ENCODE measurements at places on chromosomes 16 and 17.

GRCh38 chr16:89922884-89923639, at the start of gene TUBB3:
TSS of gene TUBB3 (plus strand) at chr16:89923342. CDS start at chr16:89923402, 60 bp downstream.
- H3K27me3 ChIP-seq, result peaks cover 49% of the 10 kb centered on the region
- no peak within 1 kb of the TSS for H3K27ac ChIP-seq
- H3K36me3 ChIP-seq, result no peaks in the 10 kb centered on the region

DNA sequence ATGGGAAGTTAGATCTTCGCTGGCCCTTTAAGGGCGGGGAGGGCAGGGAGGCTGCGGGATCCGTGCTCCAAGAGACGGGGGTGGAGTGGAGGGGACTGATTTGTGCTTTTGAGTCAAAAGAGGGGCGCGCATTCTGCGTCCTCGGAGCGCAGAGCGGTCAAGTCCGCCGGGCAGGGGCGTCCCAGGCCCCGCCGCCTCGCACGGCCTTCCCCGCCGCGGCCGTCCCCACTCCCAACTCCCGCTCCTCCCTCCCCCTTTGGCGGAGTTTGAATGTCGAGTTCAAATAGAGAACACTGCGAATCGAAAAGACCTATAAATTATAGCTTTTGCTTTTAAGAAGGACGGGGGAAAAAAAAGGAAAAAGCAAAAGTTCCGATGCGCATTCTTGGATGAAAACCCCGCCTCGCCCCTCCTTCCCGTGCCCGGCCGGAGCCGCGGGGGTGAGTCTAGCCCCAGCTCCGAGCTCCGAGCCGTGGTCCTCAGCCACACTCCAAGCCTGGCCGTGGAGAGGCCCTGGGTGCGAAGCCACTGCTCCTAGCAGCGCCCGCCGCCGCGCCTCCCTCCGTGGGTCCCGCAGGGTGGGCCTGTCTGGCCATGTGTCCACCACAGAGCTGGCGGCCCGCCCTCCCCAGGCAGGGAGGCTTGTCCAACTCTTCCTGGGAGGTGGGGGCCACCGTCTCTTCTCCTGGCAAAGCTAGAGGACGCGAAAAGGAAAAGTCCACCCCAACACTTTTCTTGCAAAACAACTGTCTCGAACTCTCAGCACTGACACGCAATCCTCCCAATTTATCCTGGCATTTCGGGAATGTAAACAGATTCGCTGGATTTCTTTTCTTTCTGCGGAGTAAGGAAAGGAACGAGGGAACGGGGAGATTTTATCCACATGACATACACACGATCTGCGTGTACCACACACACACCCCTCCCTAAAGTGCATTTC, 3.6 kb downstream of the CBX8 start:
- H3K27ac ChIP-seq, result no peak overlapping the region
- no peak overlapping the region for H3K4me3 ChIP-seq
- peaks cover 14% of the 10 kb centered on the region for H3K4me1 ChIP-seq
- peaks cover 35% of the 10 kb centered on the region for H3K27me3 ChIP-seq

DNA sequence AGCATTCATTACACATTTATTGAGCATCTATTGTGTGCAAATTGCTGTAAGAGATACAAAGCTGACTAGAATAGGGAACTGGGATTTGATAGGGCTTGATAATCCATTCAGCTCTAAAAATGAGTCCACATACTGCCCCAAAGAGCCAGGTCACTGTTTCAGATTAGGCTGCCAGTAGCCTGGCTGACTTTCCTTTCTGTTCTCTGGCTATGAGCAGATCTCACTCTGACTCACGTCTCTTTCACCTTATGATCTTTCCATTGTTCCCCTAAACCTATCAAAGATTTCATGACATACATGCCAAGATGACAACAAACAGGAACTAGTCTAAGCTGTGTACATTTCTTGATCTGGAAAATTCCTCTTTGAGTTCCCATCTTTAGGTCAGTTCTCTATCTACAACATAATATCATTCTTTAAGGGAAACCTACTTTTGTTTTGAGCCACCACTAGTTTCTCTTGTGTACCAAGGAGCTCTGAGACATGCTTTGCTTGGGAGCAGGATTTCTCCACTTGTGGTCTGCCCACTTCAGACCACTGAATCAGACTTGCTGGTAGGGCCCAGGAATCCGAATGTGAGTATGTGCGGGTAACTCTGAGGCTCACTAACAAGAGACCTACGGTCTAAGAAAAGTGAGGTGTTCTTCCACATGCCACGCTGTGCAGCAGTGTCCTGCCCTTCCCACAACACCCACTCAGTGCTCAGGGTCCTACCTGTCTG, 40.9 kb upstream of the ICAM2 start:
- peak; percentile 40 for DNase-seq
- H3K4me3 ChIP-seq, result no peak overlapping the region
- peaks cover 45% of the 10 kb centered on the region for H3K36me3 ChIP-seq
- peaks cover 65% of the 10 kb centered on the region for H3K4me1 ChIP-seq
- no peaks in the 10 kb centered on the region for H3K27me3 ChIP-seq
- H3K27ac ChIP-seq, result peak overlapping the region; percentile 77

DNA sequence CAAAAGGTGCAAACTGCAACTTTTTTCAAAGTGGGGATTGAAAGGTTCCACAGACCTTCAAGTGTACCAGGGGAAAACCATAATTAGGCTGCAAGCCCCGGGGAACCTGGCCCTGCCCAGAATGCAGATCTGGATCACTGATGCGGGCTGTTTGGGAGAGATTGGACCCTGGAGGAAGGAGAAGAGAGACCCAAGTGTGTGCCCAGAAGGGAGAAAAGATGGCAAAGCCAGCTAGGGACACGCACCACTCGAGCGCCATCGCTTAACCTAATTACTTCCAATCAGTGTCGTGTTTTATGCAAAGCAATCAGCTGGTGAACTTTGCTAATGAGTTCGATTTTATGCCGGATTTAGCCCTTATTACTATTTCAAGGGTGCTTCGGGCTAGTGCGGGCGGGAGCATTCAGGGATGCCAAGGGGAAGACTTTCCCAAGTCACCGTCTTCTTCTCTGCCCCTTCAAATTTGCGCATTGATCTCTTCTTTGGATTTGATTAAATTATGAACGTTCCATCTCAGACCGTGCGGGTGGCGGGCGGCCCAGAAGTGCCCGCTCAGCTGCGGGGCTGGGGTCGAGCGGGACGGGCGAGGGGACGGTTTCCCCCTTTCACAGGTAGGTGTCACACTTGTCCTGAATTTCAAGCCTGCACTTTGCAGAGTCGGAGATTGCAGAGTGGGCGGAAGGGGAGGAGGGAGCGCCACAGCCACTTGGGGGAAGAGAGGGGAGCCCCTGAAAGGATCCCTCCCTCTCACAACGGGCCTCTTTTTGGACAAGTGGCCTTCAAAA, 4.0 kb downstream of the IRX5 start:
- H3K27ac ChIP-seq, result no peak overlapping the region
- DNase-seq, result peak; percentile 24
- peaks cover 75% of the 10 kb centered on the region for H3K27me3 ChIP-seq
- peaks cover 6% of the 10 kb centered on the region for H3K36me3 ChIP-seq
- no peak overlapping the region for H3K4me3 ChIP-seq

DNA sequence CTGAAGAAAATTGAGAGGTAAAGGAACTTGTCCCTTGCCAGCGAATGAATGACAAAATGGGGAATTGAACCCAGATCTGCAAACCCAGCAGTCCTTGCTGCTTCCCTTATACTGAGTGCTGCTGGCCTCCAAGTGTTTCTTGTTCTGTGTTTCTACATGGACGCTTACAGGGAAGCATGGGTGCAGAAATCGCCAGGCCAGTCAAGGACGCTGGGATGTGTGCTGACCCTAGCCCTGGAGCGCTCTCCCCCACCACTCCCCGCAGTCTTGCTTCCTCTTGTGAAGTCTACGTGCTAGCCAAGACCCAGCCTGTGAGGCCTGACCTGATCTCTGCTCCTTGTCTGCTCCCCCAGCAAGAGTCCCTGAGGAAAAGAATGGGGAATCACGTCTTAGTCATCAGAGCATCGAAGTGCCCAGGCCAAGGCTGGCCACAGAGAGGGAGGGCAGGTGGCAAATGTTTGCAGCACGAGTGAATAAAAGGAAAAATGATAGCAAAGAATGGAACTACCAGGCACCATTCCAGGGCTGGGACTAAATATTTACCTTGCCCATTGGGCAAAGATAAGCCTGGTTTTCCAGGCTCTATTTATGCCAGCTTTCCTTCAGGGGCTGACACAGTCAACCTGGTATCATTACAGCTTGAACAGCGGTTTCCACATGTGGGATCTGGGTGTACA, 17.4 kb downstream of the CA4 start:
- H3K27me3 ChIP-seq, result no peaks in the 10 kb centered on the region
- no peaks in the 10 kb centered on the region for H3K36me3 ChIP-seq
- no peak overlapping the region for H3K27ac ChIP-seq
- DNase-seq, result no peak
- H3K4me1 ChIP-seq, result peaks cover 22% of the 10 kb centered on the region

DNA sequence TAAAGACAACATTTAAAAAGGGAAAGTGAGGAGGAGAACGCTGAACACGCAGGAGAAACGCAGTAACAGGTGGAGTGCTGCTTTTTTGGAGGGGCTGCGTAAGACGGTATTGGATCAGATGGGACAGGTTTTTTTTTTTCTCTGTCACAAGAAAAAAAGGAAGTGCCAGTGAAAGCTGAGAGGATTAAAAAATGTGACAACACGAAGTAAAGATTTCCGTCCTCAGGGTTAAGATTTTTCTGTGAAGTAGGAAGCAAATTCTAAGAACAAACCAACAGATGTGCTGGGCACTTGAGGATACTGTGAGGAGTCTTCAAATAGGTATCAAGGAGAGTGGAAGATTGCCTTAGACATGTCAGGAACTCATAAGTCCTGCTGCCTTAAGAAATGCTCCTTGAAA, 5.8 kb upstream of the ABCA9 start:
- no peaks in the 10 kb centered on the region for H3K36me3 ChIP-seq
- peaks cover 26% of the 10 kb centered on the region for H3K4me1 ChIP-seq
- H3K27me3 ChIP-seq, result peaks cover 3% of the 10 kb centered on the region
- no peak for DNase-seq
- no peak overlapping the region for H3K27ac ChIP-seq

GRCh38 chr17:73231395-73231794, 30.3 kb downstream of the CPSF4L start:
- H3K27ac ChIP-seq, result peak overlapping the region; percentile 97
- peaks cover 58% of the 10 kb centered on the region for H3K4me1 ChIP-seq
- H3K27me3 ChIP-seq, result no peaks in the 10 kb centered on the region
- peaks cover 33% of the 10 kb centered on the region for H3K36me3 ChIP-seq
